ENCODE measurements at places on chromosomes 6 and 20.
A peak's percentile ranks its signal among the peaks of the same experiment; 100 is the strongest.

GRCh38 chr20:61478611-61479305 is 226.7 kb downstream of the CDH4 start:
- DNase-seq = no peak

DNA sequence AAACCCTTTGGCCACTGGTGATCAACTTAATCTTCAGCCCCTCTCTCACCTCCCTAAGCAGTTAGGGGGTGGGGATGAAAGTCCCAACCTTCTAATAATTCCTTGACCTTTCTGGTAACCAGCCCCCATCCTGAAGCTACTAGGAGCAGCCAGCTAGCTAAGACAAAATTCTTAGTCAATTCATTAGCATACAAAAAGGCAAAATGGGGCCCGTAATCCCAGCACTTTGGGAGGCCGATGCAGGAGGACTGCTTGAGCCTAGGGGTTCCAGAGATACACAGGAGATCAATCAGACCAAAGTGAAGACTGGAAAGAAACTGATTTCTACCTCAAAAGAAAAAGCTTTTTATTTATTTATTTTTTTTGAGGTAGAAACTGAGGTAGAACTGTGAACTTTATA is 1.8 kb downstream of the ASCC3 start:
- no peak for DNase-seq

- no peak for DNase-seq
Measured at GRCh38 chr6:168418711-168419121, 22.3 kb upstream of the SMOC2 start.

GRCh38 chr6:79064635-79065034 is 13.4 kb downstream of the PHIP start:
- no peak for DNase-seq

GRCh38 chr6:20710341-20710740 is 176.1 kb downstream of the CDKAL1 start:
- DNase-seq = no peak

DNA sequence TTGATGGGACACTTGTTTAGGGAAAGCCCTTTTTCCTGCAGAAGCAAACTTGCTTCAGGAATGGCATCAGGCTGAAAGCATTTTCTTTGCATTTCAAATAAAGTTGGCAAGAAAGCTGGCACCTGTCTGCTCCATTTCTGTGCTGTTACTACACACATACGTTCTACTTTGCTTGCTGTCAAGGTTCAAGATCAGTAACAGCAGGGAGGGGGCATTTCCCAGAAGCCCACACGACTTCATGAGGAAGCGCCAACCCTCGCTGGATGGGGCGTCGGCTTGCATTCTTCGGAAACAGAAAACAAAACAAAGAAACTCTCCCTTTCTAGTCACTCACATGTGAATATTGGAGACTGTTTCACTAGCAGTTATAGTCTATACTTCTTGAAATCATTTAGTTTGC is 46.4 kb downstream of the AKAP12 start:
- DNase-seq = no peak

DNA sequence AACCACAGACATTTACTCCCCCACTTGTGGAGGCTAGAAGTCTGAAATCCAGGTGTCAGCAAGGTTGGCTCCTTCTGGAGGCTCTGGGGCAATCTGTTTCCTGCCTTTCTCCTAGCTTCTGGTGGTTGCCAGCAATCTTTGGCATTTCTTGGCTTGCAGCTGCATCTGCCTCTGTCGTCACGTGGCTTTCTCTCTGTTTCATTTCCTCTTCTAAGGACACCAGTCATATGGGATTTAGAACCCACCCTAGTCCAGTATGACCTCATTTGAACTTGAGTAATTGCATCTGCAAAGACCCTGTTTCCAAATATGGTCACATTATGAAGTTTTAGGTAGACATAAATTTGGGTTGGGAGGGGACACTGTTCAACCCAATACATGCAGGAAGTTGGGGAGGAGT is 56.2 kb upstream of the EPB41L1 start:
- no peak for DNase-seq

DNA sequence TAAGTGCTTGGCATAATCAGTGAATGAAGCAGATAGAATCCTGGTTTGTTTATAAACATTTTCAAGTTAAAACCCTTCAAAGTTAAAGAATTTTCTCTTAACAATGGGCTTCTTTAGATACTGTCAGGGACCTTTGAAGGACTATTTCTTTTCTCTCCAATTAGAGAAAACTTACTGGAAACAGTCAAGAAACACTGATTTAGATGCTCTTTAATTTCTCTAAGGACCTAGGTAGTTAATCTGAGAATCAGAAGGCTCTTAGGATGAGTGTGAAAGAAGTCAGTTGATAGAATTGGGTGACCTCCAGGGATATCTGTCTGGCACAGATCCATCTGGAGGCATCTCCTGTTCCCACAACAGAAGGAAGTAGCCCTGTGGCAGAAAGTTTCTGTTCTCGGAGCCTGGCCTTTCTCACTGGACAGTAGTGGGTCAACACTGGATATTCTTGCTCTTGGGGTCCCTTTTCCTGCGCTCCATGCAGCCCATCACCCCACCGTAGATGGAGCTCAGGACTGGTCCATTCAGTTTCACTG is 22.5 kb downstream of the KIAA0408 start:
- no peak for DNase-seq

DNA sequence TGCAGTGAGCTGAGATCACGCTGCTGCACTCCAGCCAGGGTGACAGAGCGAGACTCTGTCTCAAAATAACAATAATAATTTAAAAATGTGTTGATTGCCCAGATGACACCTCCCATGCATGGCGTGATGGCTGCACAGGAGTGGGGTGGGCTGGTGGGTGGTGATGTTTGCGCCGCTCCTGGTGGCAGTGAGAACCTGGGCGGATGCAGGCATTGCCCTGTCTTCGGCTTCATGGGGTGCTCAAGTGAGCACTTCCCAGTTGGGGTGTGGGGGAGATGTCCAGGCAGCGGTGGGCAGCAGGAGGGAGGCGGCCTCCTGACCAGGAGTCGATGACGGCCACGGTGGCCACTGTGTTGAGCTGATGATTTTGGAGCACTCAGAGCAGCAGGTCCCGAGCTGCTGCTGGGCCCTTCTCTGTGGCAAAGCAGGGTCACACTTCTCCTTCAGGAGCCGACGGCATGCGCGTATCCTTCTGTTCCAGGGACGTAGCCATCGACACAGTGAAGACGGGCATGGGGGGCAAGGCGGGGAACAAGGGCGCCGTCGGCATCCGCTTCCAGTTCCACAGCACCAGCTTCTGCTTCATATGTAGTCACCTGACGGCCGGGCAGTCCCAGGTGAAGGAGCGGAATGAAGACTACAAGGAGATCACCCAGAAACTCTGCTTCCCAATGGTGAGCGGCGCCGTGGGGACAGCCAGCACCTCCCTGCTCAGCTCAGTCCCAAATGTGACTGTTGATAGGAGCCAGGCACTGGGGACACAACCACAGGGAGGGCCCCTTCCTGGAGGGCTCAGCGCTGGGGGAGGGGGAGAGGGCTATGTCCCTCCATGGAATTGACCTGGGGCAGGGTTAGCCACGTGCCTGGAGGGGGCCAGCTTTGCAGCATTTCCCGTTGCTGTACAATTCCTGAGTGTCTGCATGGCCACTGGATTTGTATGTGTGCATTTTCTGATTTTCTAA is 89.7 kb downstream of the SYNJ2 start:
- no peak for DNase-seq

DNA sequence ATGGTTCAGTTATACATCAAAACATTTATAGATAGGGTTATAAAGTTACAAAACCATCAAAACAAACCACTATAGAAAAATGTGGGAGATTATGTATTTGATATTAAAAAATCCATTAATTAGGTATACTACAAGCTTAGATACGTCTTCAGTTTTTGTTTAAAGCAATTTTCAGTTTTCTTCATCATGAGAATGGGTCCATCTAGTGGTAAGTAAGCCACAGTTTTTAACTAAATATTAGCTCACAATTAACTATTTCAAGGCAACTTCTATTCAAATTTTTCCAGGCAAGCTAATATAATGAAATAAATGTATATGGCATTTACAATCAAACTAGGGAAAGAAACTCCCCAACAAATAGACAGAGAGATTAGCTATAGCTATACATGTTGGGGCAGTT is 44.4 kb downstream of the RNGTT start:
- DNase-seq = no peak

DNA sequence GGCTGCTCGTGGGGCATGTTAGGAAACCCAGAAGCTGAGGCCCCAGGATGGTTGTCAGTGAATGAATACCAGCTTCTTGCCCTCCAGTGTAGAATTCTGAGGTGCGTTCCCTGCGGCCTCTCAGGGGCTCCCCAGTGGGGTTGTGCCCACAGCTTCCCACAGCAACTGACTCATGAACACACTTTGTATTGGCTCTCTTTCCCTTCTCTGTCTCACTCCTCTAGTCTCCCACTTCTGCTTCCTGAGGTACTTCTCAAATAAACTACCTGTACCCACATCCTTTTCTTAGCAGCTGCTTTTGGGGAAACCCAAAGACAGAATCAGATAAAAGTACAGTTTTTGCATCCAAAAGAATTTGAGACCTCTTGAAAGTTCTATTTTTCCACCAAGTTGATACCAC is 107.7 kb upstream of the JAG1 start:
- DNase-seq = no peak

DNA sequence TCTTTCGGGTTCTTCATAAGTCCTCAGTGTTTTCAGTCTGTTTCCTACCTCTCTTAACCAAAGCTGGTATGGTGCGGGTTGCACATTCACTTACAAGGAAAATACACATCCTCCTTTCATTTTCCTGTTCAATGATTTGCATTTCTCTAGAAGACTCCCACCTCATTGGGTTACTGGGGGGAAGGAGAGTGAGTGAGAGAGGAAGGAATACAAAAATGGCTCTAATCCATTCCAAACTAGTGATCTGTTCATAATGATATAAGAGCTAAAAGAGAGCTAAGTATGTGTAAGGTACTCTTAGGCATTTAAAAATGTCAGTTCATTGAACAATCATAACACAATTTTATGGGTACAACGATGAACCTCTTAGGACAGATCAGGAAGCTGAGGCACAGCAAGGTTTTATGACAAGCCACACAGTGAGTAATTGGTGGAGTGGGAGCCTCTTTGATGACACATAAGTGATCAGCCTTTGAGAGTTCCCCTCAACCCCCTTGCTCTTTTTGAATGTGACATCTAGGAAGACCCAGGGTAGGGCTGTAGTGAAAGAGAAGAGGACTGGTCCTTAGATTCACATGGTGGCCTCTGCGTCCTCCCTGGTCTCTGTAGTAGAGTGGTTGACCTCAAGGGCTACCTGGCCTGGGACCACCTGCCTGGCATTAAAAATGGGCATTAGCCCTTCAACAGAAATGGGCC is 328.4 kb upstream of the SOX4 start:
- DNase-seq = no peak

DNA sequence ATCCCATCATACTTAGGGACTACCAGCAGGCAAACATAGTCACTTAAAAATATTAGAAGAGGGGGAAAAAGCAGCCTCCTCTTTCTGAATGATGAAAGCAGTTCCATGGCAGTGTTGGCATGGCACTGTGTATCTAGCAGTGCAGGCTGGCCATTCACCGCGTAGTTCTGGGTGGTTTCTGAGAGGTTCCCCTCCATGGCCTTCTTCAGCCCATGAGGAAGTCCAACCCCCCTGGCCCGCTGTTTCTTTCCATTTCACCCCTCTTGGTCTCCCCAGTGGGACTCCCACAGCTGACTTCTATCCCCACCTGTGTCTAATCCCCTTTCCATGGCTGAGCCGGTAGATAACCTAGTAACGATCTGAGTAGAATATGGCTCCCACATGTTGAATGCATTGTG is 17.0 kb downstream of the PPARD start:
- DNase-seq = no peak

- DNase-seq = no peak
Measured at GRCh38 chr6:408148-408547, 16.6 kb downstream of the IRF4 start.

DNA sequence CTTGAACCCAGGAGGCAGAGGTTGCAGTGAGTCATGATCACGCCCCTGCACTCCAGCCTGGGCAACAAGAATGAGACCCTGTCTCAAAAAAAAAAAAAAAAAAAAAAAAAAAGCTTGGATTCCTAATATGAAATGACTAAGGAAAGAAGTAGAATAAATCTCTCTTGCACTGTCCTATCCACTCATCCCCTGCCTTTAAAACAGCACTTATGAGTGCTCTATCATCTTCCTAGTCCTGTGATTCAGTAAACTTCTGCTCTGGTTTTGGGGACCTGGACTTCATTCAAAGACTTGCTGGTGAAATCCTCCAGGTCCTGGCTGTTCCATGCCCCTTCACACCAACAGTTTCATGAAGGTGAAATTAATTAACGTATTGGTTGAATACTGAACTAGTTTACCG is 29.6 kb downstream of the TNFAIP3 start:
- DNase-seq = no peak

DNA sequence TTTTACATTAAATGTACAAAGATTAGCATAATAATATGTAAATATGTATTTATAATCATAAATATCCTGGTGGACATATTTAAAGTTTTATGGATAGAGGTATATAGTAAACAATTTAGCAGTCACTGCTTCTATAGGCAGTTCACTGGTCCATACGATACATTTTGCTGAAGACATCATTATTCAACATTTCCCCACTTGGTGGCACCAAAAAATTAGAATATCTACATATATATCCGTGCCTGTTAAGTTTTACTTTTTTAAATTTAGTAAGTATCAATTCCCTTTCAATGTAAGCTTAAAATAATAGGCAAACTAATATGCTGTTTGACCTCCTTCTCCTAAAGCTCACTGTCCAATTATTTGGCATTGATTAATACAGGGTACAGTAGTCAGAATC is 64.2 kb downstream of the LMBRD1 start:
- DNase-seq = no peak

- DNase-seq = no peak
Measured at GRCh38 chr6:119297049-119297448, 52.5 kb downstream of the MAN1A1 start.

GRCh38 chr6:99241905-99242534 is 107.5 kb downstream of the FAXC start:
- peak; percentile 1 for DNase-seq

GRCh38 chr6:15654250-15654649 is 8.6 kb downstream of the DTNBP1 start:
- no peak for DNase-seq

GRCh38 chr20:44014807-44015732 is 100.4 kb downstream of the TOX2 start:
- DNase-seq = no peak

All from AG04450 (cell line).